ENCODE measurements at places on chromosomes 6 and 20.

DNA sequence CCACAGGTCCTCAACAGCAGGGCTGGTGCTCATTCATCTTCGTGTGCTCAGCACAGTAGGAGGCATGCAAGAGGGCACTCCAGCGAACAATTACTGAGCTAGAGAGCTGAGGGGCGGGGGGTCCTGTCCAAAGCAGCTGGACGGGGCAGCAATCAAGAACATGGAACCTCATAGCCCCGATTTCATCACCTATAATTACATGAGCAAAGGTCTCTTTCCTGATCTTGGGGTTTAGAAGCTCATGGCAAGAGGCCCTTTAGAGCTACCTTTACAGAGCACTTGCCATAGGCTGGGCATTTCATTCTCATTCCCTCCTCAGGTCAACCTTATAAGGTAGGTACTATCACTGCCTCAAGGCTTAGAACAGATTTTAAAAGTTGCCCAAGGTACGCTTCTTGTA is 10.4 kb downstream of the MOCS1 start:
- DNase-seq, result no peak

DNA sequence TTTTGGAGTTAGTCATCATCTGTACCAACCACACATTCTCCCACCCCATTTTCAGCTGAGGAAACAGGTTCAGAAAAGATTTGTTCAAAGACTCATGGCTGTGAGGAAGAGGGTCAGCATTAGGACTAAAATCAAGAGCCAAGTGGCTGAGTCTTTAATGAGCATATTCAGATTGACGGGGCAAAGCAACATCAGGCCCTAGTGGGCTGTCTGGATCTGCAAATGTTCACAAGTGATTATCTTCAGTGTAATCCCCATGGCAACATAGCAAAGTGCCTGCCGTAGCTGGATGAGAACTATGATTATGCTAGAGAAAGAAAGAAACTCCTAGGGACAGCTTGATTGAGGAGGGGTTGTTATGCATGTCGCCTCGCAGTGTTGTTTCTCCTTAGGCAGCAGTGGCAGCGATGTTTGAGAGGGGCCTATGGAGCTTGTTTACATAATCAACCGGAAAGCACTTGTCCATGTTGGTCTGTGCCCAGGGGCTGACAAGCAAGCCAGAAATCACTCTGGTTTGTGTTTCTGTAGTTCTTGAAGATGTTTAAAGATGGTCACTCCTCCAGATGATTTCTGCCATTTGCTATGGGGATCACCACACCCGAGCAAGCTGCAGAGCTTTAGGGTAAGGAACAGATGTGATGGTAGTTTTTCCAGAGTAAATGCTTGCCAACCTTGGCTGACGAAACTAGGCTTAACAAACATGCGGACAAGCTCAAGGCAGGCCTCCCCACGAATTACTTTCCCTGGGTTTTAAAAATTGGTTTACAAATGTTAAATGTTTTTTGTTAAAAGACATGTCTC is 124.3 kb upstream of the MLIP start:
- DNase-seq, result peak; percentile 38

DNA sequence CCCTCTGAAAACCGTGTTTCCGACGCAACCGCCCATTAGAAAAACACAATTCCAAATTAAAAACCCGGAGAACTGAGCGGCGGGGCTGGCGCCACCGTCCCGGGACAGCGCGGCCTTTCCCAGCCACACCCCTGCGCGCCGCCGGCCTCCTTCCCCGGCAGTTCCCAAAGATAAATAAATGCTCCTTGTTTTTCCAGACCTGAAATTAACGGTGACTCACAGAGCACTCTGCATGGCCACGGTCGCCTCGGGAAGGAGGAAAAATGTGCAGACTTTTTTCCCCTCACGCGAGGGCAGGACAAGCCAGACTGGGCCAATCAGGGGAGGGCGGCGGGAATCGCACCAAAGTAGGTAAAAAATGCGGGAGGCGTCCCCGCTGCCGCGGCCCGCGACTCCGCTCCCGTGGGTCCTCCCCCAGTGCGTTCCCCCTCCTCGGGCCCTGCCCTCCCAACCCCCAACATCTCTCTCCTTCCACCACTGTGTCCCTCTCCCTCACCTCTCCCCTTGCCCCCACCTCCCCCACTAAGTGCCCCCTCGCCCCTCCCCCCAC is 828 bp upstream of the DSTN start:
- DNase-seq, result peak; percentile 90

- no peak for DNase-seq
Observed at GRCh38 chr6:30820193-30820592, 64.1 kb upstream of the DDR1 start.

- DNase-seq, result no peak
Observed at GRCh38 chr6:33696548-33697518, 14.7 kb downstream of the UQCC2 start.

- no peak for DNase-seq
Observed at GRCh38 chr6:2740581-2740980, 10.1 kb downstream of the MYLK4 start.

DNA sequence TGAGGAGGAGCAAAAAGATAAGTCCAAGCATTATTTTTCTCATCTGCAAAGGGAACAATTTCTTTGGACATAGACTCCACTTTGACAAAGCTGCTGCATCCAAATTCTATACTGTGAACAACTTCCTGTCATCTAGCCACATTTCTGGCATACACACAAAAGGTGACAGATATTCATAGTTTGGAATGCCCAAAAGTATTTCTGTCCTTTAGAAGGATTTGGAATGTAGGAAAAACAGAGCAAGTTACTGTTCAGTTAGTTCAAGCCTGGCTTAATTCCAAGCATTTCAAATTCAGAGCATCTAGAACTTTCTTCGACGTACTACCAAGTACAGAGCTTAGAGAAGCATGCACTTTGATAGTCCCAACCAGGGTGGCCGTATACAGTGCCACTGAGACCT is 134.0 kb downstream of the PDE7B start:
- no peak for DNase-seq

GRCh38 chr6:20349225-20349624 is 52.5 kb upstream of the E2F3 start:
- DNase-seq, result no peak

DNA sequence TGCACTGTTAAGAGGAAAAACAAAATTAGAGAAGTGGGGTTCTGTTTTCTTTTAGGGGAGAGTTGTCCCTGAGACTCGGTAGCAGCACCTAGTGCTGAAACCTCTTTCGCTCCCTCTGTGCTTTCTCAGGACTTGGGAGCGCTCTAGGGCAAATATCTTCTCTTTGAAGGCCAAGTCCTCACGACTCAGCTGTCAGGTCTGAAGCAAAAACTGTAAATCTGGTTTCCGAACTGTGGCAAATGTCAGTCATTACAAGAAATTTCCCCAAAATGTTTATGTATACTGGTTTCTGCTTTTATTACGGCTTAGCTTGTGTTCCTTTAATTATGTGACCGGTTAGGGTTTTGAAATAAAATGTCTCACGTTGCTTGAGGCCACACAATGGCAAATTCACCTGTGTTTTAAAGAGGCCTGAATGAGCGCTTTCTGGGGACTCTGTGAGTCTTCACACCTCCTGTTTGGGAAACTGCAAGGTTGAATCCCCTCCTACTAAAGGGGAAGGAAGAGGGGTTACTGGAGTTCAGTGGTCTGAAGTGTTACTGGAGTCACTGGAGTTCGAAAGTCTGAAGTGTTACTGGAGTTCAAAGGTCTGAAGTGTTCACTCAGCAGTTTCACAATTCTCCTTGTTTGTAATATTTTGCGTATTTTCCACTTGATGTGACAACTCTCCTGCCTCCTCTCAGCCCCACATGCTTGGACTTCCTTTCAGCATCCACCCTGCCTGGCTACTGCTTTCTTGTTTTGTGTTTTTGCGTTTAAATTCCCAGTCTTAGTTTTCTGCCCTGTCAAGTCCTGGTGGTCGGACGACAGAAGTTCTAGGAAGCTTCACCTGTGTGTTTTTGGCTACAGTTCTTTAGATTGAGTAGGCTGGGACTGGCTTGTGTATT is 1.6 kb downstream of the SMPDL3A start:
- no peak for DNase-seq

DNA sequence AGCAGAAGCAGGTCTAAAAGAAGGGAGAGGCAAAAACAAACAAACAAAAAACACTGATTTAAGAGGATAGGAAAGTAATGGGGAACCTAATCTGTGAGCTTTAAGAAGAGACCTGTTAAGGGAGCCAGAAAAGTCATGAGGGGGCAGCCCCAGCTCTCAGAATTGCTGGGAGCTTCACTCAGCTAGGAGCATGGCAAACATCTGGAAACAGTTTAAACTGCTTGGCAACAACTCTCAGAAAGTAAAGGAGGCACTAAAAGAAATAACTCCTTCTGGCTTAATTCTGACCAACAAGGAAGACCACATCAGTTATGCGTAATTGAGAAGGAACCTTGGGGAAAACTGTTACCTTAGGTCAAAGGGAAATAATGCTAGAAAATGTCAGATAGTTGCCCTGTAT is 121.4 kb downstream of the LAMP5 start:
- no peak for DNase-seq

DNA sequence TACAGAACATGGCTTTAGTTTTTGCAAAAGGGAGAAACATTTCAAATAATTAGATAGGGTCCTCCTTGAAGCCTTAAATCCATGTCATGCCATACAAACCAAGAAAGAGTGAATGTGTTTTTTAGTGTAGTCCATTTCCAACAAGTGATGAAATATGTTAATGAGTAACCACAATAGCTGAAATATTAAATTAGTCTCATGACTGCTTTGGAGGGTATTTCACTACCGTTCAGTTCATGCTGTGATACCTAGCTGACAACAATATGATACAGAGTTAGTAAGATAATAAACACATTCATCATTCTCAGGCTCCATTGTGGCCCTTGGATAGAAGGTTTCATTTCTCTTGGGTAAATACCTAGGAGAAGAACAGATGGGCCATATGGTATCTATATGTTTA is 5.8 kb upstream of the ID4 start:
- DNase-seq, result no peak

DNA sequence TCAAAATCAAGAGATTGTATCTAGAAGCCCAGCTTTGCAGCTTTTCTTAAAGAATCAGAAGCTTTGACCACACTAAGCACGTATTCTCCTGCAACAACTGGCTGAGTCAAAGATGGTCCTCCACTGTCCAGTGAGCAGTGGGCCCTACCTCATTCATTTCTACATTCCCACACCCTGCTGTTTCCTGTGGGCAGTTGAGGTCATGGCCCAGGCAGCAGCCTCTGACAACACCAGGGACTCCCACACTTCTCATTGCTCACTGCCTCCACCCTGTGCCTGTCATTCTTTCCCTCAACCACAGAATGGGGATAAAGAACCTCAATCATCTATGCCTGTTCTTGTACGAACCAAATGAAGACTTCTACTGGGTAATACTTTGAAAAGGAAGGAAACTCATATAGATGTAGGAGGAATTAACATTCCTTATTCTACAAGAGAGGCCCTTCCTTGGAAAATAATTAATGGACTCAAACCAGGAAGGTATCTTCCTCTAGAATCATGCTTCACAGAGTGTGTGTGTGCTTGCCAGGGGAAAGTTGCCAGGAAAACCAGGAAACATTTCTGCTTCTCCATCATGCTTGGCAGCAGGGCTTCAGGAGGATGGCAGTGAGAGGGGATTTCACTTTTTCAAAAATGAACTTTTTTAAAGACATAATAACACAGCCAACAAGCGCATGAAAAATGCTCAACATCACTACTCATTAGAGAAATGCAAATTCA is 191.7 kb upstream of the RIN2 start:
- DNase-seq, result no peak

GRCh38 chr6:24718449-24719124 is 367 bp downstream of the C6orf62 start:
- DNase-seq, result no peak

DNA sequence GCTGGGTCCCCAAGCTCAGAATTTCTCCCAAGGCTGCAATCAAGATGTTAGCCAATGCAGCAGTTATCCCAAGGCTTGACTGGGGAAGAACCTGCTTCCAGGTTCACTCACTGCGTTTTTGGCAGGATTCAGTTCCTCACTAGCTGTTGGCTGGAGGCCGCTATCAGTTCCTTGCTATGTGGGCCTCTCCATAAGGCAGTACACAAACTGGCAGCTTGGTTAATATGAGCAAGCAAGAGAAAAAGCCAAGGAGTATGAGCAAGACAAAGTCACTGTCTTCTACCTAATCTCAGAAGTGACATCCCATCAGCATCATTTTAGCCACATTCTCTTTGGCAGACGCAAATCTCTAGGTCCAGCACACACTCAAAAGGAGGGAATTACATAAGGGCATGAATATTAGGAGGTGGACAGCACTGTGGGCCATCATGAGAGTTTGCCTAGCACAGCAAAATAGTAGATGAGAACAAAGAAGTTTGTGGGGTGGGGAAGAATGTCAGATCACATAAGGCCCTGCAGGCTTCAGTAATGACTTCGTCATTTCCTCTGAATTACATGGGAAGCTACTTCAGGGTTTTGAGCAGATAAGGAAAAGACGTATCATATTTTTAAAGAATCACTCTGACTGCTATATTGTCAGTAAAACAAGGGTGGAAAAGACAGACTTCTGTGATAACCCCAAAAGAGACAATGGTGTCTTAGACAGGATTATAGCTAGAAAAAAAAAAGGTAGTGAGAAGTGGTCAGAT is 25.5 kb downstream of the LMBRD1 start:
- no peak for DNase-seq

DNA sequence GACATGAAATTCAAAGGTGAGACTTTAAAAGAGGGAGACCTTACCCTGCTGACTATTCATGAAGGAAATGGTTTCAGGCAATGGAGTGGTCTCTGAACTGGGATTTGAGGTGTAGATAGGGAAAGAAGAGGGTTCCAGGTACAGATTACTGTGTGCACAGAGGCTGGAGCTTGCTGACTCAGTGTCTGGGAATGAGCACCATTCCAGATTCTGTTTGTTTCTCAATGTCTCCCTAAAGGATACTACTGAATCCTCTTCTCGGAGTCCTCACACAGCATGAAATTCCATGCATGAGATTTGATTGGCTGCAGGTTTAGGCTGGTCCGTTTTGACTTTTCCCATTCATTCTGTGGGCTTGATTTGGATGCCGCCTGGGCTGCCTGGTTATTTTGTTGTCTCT is 49.0 kb downstream of the PPP1R14C start:
- no peak for DNase-seq

DNA sequence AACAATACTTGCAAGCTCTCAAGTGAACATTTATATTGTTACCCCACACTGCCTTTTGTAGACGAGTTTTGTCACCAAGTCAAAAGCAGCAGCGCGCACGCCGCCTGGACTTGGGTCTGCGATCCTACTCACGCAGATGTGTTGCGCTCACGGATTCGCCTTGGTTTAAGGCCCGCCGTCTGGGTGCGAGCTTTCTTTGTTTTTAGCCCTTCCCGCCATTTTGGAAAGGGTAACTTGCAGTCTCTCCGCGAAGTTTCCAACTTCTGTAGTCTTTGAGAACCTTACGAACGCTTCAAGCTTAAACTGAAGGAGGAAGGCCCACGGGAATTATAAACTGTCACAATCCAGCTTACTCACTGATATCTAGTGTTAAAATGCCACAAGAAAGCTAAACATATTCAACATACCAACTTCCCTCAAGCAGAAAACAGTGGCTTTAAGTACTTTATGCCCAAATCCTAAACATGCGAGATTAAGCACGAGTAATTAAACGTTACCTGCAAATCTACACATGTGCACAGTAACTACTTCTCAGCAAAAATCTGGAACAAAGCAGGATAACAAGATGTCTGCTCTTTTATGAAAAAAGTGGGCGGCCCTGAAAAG is 80.4 kb upstream of the BTN3A2 start:
- peak; percentile 72 for DNase-seq
